ENCODE measurements at places on chromosomes 4 and X. TPM values are rescaled to one million over a fixed set of nuclear protein-coding genes. Genes with fewer than 3 reads are reported as not detected.

- DNase-seq, result no peak
These were observed 109.6 kb upstream of the KIT start for GRCh38 chr4:54548098-54548620.

Gene ARFIP1
- total RNA-seq, result 2.6 TPM

DNA sequence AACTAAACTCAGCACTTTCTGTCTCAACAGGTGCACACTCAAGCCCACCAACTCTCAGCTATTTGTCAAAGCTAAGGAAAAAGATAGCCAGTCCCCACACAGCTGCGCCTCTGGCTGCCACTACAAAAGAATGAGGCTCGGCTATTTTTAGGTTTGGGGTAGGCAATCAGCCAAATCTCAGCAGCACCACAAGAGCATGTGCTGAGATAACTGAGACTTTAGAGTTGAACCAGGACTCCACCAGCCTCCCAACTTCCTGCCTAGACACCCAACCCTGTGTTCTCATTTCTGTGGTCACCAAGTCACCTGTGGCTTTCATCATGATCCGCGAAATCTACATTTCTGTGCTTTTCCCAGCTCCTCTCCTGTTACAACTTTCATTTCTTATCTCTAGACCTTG is 28.0 kb downstream of the DMD start:
- DNase-seq, result no peak

DNA sequence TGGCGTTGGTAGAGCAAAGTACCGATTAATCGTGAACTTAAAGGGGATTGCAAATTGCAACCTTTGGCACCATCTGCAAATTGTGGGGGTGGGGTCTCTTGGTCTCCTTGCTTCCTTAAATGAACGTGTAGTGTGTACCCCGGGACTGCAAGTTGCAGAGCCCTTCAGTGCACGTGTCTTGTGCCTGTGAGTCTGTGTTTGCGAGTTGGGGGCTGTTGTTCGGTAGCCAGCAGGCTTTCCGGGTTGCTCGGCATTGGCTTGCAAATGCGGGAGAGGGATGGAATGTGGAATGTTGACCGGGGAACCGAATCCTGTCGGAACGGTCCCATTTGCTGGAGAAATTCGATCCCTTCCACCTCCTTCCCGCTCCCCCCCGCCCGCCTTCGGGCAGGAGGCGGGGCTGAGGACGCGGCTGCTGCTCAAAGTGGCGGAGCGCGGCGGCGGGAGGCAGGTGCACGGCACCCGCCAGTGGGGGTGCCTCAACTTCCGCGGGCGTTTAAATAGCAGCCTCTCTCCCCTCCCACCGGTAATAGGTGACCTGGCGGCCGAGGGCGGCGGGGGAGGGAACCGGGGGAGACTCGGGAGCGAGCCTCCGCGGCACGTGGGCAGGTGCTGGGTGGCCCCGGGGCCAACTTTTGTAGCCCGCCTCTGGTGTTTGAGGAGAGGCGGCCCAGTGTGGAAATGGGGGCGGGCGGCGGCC is 1.5 kb downstream of the JADE1 start:
- DNase-seq, result peak; percentile 81

GRCh38 chr4:116942315-116942714 is 143.1 kb downstream of the TRAM1L1 start:
- no peak for DNase-seq
